ENCODE measurements at places on chromosomes 1 and 21. TPM values are rescaled to one million over a fixed set of nuclear protein-coding genes. Genes with fewer than 3 reads are reported as not detected.

- DNase-seq = no peak
Measured at GRCh38 chr1:84613026-84613425, 38.8 kb upstream of the CTBS start.

The CRB1 gene
- total RNA-seq = 0.11 TPM

The CCSAP gene
- 6.7 TPM for total RNA-seq

The PLA2G2D gene
- total RNA-seq = not detected

GRCh38 chr1:116751621-116752020 is 2.6 kb upstream of the CD2 start:
- DNase-seq = no peak

DNA sequence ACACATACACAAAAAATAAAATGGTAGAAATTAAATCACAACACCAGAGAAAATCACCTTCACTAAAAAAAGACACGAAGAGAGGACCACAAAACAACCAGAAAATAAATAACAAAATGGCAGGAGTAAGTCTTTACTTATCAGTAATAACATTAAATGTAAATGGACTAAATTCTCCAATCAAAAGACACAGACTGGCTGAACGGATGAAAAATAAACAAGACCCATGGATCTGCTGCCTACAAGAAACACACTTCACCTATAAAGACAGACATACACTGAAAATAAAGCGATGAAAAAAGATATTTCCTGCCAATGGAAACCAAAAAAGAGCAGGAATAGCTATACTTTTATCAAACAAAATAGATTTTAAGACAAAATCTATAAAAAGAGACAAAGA is 73.6 kb downstream of the ZZZ3 start:
- no peak for DNase-seq

GRCh38 chr1:37064039-37064438 is 29.7 kb upstream of the GRIK3 start:
- no peak for DNase-seq

GRCh38 chr21:35217504-35218060 is 168.5 kb upstream of the RUNX1 start:
- no peak for DNase-seq

- no peak for DNase-seq
Measured at GRCh38 chr1:99176753-99177152, 87.5 kb upstream of the PLPPR4 start.

DNA sequence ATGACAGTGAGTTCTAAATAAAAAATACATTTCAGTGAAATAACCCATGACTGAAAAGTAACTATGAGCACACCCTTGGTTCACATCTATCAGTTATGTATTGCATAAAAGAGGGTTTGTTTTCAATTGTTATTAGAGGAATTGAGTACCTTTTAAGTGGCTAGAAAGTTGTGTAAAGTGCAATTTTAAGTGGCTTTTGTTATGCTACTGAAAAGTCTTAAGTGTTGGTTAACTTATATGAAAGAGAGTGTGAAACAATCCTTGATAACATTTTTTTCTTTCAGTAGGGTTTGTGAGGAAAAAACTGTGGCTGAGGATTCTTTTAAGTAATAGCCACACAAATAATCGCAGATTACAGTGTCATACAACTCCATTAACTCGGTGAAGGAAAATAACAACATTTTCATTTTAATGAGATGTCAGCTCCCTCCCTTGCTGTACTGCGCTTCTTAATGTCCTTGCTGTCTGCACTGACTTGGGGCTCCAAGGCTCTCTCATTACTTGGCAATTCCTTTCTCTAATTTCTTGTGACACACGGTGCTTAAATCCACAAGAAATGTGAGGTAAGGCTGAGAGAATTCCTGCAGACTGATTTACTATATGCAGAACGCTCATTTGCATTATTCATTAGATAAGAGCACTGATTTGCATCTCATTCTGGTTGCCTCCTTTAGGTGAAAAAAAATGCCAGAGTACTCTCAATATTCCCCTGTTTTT is 40.6 kb downstream of the NTNG1 start:
- DNase-seq = no peak

The PCP4 gene
- total RNA-seq = 2.1 TPM

The MTF1 gene
- 10.9 TPM for total RNA-seq

DNA sequence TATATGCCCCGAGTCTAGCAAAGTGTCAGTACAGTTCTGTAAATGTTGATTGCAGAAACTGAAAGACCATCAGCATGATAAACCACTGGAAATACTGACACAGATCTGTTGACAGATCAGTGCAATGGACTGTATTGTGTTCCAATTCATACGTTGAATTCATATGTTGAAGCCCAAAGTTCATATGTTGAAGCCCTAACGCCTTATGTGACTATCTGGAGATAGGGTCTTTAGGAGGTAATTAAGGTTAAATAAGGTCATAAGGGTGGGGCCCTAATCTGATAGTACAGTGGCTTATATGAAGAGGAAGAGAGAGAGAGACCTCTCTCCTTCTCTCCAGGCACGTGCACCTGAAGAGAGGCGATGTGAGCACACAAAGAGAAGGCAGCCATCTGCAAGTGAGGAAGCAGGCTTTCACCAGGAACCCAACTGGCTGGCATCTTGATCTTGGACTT is 144.7 kb downstream of the MRPL39 start:
- no peak for DNase-seq

The FUBP1 gene
- total RNA-seq = 175 TPM

DNA sequence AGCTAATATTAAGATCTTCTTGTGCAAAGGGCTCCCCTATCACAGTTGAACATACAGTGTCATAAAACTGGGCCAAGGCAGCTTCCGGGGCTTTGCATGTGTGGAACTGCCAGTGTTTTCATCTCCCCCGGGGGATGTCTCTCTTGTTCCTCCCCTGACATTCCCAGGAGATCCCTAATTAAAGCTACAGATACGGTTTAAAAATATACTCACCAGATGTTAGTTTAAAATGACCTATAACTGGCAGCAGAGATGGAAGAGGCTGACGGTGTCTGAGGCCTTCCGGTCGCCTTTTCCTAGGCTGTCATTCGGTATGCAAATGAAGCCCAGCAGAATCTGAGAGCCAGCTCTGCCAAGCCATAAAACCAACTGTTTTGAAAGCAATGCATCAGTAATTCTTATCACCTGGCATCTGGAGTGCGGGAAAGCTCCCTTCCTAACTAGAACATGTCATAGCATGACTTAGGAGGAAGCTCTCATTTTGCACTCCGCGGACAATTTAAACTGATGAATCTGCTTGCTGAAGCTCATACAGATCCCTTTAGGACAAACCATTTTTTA is 436.5 kb upstream of the VAMP3 start:
- no peak for DNase-seq

- DNase-seq = no peak
Measured at GRCh38 chr1:216293683-216294082, 129.6 kb downstream of the USH2A start.

GRCh38 chr1:102546251-102546650 is 549.5 kb upstream of the OLFM3 start:
- DNase-seq = no peak

DNA sequence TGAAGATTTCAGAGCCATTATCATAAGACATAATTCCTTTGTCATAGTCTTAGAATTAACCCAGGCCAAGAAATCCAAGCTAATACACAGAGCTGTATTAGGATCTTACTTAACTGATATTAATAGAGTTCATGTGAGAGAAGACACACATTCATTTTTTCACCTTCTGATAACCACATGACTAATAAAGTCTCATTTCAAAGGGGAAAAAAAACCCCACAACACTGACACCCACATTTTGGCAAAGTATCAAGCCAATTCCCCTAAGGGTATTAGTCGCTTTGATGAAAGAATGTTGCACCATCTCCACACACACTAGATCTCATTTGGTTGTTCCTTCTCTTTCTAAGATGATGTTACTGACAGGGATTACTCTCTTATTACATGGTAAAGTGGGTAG is 344.4 kb upstream of the ESRRG start:
- DNase-seq = no peak

The HCN3 gene
- total RNA-seq = 5.9 TPM

The TTC34 gene
- 0.44 TPM for total RNA-seq
